ENCODE measurements at places on chromosomes 13 and 19.
A peak's percentile ranks its signal among the peaks of the same experiment; 100 is the strongest.

DNA sequence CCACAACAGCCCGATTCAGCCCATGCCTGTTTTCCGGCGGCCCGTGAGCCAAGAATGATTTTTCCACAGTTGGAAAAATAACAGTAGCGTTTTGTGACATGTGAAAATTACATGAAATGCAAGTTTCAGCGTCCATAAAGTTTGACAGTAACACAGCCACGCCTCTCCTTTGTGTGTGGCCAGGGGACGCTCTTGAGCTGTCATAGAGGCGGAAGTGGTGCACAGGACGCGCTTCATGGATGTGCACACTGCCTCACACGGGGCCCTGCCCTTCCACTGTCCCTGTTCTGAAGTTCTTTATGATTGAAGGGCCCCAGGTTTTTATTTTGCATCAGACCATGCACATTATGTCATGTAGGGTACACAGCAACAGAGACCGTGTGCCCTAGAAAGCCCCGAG lies 12.4 kb upstream of the ELAVL1 start:
- DNase-seq = no peak

GRCh38 chr19:48445256-48445605 lies 552 bp upstream of the GRWD1 start:
- peak; percentile 94 for DNase-seq

- no peak for DNase-seq
Observed at GRCh38 chr13:33213797-33214196, 71.8 kb downstream of the STARD13 start.

DNA sequence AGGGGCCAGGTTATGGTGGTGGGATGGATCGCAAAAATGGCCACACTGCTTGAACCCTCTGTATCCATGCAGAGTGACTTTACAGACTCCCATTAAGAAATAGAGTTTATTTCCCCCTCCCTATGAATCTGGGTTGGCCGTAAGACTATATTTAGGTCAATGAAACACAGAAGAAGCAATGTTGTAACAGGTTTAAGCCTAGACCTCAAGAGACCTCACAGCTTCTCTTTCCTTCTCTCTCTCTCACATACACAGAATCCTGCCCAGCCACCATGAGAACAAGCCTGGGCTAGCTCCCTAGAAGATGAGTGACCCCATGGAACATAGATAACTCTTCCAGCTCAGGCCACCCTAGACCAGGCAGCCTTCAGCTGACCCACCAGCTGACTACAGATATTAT lies 21.0 kb upstream of the FBL start:
- no peak for DNase-seq

DNA sequence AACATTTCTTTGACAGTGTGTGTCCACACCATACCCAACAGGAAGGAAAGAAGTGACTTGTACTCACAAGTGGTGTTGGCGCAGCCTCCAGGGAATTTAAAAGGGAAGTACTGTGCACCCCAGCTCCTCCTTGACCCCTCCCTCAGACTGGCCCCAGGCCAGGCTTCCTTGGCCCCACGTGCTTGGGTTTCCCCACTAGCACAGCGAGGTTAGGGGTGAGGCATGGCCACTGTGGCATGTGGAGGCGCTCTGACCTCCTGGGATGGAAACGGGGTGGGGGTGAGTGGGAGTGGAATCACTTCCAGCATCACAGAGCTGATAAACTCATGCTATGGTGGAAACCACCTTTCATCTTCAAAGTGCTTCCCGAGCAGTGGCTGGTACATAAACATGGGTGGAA lies 168.6 kb downstream of the ZNF536 start:
- no peak for DNase-seq

DNA sequence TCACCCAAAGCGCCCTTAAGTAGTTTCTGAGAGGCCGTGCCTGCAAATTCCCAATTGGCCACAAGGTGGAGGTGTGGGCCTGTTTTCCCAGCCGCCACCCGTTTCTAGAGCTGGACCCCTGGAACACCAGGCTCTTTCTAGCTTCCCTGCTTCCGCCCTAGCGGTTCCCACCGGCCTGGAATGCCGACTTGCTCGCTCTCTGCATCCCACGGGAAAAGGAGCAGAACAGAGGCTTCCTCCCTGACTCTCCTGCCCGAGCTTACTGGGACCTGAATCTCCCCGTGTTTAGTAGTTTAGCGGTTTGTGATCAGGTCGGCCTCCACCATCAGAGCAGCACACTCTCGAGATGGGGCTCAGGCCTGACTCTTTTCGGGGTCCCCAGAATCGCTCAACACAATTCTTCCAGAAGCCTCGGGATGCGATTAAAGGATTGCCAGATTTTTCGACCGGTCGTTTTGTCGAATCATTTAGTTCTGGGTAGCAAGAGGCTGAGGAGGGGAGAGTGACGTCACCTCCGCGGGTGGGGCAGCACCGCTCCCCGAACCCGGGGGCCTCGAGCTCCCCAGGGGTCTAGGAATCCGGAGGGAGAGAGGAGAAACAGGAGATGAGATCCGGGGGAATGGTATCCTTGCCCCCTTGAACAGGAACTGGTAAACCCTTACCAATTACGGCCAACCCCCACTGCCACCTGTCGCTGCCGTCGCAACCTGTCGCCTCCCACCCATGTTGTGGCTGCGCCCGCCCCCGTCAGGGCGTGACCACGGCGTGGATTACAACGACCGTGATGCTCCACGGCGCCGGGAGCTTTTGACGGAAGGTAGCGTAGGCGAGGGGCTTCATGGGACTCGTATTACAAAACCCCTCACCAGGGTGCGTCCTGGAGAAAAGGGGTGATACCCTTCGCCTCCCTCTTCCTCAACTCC lies 8.0 kb downstream of the NAPSA start:
- DNase-seq = peak; percentile 48

DNA sequence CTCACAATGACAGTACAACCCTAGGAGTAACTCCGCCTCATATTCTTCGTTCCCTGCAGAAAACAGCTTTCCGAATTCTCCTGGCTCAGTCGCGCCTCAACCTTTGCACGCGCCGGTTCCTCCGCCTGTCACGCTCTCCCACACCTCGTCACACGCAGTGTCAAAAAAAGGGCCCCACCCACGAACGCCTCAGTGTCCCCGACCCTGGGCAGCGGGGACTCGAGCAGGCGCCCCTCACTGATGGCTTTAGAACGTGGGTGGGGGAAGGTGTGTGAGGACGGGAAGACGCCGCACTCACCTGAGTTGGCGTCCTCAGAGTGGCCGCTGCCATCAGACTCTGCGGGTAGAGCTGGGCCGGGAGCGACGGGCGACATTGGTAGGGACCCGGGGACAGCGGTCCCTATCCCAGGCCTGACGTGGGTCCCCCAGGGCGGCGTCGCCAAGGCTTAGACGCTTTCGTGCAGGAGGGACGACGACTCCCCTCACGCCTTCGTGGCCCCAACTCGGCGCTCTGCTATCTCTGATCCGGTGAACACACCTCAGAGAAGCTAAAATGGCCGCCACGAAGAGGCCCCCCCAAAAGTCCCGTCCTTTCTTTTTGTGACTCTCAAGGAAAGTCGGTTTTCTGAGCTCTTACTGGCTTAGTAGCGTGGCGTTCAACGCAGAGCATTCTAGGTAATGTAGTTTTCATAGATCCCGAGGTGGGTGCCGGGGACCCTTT lies at the start of gene ZNF154:
Gene ZNF154 (minus strand): TSS at position 564 of the 721 bp plus-strand sequence. CDS start 233 bp downstream, at position 331.
- DNase-seq = peak; percentile 70

- DNase-seq = peak; percentile 74
Observed at GRCh38 chr13:28161370-28161769, 23.0 kb downstream of the PAN3 start.

- peak; percentile 26 for DNase-seq
Observed at GRCh38 chr19:11995174-11995573, 30.3 kb downstream of the ZNF763 start.

DNA sequence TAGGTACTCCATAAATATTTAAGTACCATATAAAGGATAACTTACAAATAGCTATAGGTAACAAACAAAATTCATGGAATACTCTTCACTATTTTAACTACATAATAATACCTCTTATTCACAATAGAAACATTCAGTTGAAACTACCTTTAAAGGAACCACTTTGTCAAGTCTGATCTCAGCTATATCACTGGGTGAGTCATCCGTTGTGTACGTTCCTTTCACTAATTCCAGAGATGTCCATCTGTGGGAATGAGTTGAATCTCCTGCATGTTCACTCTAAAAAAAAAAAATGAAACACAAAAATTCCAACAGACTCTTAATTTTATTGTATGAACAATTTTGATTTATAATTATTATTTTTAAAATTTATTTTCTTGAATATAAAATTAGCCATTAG lies 149.4 kb upstream of the FBXL3 start:
- DNase-seq = peak; percentile 43

GRCh38 chr13:34748073-34748472 lies 194.0 kb upstream of the NBEA start:
- DNase-seq = no peak

DNA sequence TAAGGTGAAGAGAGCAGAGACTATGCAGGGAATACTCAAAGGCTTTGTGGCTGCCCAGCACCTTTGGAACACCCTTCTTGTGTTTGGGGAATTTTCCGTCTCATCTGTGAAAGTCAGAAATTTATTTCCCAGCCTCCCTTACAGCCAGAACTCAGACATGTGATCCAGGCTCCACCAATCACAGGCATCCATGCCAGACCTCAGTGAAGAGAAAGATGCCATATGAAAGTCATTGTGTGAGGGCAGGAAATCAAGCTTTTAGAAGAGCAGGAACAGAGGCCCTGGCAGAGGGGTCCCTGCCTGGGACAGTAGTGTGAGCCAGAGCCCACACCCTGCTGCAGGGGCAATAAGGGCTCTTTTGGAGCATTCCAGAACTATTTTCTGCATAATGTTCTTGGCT lies 12.1 kb downstream of the CCDC70 start:
- DNase-seq = no peak

GRCh38 chr19:29737461-29738000 lies 22.5 kb upstream of the C19orf12 start:
- DNase-seq = no peak

GRCh38 chr13:79290595-79291244 lies 115.3 kb downstream of the RBM26 start:
- no peak for DNase-seq

GRCh38 chr19:29645491-29645867 lies 19.8 kb upstream of the PLEKHF1 start:
- DNase-seq = no peak

DNA sequence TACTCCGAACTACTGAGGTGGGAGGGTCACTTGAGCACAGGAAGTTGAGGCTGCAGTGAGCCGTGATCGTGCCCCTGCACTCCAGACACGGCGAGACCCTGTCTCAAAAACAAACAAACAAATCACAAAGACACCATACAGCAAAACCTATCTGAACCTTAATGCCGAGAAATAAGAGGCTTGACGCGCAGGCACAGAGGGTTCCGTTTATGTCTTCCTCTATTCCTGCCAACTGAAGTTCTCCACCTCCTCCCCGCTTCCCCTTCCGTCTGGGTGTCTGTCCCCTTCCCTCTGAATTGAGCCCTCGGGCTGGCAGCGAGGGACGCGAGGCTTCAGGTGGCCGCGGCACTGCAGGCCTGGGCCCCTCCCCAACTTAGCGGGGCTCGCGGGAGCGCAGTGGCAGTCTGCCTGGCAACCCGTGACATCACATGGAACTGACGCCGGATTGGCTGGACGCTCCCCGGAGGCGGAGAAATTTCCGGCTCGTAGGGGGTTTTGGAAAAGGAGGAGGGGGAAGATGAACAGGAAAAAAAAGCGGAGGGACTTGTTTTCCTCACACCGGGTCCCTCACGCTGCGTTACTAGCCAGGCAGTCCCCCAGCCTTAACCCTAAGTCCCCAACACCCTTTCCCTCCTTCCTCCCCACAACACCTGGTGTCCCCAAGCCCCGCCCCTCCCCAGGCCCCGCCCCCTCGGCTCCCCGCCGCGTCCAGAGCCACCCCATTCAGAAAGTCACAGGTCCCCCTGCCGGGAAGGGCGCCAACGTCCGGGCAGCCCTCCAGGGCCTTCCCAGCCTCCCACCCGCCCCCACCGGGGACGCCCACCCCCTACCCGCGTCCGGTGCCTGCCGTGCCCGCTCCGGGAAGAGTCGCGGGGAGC lies 1.1 kb upstream of the MYBPC2 start:
- DNase-seq = peak; percentile 60

GRCh38 chr19:52959613-52960295 lies 2.9 kb downstream of the ZNF816 start:
- DNase-seq = no peak
